ENCODE measurements at places on chromosomes 12 and 14.
A peak's percentile ranks its signal among the peaks of the same experiment; 100 is the strongest.

- DNase-seq = no peak
Measured at GRCh38 chr12:90449611-90450010, 505.4 kb downstream of the CCER1 start.

- no peak for DNase-seq
Measured at GRCh38 chr12:68224613-68225285, 861 bp downstream of the IL26 start.

DNA sequence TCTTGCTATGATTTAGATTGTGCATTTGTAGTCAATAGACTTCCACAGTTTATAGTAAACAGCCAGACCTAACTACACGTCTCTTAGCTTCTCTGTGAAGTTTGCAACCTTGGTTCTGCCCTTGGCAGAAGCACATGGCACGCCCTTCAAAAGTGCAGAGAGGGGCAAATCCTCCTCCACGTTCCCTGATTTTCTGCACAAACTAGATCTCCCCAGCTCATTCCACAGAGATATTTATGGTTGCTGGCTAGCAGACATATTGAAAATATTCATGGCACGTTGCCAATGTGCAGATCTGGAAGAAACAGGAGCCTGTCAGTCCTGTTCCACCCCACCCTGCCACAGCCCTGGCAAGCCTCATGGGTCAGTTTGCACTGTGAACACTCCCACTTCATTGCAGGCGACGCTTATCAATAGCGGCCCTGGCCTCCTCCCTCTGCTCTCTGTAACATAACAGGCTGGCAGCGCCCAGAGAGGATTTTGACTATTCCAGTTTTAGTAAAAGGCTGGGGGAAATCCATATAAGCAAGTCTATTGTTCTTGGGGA is 6.5 kb upstream of the LGALS3 start:
- DNase-seq = no peak

GRCh38 chr12:127125607-127126259 is 1141.2 kb upstream of the TMEM132C start:
- DNase-seq = no peak

DNA sequence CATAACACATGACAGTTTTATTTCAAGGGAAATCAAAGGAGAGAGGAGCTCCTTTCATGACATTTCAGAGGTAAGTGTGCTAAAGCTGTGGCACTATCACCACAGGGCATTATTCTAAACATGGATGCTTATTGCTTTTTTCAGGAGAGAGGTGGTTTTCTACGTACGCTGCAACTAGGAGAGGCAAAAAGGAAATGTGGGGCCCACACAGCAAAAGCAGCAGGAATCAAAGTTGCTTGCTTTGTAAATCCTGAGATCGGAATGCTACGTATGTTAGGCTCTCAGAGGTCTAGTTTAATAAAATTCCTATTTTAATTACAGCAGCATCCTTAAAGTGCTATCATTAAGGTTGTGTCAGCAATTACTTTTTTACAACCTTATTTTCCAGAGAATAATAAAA is 55.0 kb upstream of the GRIP1 start:
- DNase-seq = no peak

DNA sequence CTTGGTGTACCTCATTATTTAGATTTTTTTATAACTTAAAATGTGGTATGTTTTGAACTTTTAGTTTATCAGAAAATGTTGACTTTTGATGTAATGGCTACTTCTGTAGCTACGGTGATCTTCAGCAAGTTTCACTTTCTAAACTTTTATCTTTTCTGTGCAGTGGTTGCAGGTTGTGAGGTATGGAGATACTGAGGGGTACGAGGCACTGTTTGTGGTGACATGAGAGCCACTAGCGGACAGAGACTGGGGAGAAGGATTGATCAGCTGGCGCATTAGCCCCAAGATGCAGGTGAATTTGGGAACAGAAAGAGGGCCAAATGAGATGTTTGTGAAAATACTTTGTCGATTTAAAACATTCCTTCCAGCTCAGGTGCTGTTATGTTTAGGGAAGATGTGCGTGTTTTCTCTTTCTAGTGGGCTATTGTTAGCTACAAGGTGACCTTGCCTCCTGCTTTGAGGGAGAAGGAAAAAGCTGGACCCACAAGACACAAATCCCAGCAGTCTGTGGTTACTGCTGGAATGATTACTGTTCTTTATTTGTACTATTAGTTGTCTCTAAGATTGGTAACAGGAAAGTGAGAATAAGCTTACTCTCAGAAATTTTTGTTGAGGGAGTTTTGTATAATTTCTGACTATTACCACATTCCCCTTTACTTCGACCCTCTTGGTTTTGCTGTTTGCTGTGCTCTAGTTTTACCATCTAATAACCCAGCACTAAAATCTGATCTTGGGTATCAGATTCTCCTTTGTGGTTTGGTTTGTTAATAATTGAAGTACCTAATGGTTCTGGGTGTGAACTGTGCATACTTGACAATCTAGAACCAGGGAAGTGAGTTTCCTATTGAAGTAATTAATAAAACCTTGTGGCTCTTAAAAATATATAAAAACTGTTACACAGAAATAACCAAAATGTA is 61.7 kb downstream of the FBXO34 start:
- no peak for DNase-seq

- DNase-seq = no peak
Measured at GRCh38 chr12:131057211-131057721, 103.6 kb downstream of the ADGRD1 start.

DNA sequence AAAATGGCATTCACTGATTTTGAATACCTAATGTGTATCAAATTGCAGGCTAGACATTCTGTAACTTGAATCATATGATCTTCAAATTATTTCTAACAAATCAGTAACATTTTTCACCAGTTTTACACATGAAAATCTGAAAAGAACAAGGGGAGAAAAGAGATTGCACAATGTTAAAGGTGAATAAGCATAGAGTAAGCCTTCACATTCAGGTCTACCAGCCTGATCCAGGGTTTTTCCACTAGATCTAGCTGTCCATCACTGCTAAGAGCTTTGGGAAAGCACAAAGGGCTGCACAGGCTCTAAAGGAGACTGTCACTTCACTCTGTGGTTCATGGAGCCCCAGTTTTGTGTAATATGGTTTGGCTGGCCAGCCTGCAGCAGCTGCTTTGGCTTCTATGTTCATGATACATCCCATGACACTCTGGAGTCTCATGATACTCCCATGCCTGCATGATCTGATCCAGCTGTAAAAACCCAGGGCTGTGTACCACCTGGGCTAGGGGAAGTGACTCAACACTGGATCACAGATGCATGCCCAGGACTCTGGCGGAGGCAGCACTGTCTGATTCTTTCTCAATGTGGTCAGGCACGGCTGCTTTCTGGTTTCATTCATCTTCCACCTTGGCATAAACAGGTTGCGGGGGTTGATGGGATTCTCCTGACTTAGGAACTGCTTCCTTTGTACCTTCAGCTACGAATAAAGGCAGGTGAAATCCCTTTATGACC is 859.7 kb downstream of the GALC start:
- DNase-seq = no peak

DNA sequence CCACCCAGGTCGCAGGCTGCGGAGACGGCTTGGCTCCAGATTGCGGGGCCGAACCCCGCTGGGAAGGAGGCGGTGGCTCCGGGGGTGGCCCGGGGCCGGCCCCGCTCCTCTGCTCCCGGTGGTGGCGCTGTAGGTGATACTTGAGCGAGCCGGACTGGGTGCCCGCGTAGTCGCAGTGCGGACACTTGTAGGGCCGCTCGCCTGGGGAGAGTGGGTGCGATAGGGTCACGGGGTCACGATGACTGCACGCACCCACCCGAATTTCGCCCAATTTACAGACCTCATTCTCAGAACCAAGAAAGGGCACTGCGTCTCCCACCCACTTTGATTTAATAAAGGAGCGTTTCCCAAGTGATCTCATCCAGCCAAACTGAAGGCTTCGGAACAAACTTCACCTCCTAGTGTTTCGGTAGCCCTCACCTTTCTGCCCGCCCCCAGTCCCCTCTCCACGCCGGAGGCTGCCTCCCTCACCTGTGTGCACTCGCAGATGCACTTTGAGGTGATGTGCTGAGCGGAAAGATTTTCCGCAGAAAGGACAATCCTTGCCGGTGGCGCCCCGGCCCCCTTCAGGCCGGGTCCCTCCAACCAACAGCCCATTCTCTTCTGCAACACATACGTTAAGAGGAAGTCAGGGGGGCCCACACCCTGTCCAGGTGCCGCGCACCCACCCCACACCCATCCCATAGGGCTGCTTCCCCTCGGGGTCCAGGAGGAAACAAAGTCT is 7.4 kb downstream of the ZNF219 start:
- no peak for DNase-seq

DNA sequence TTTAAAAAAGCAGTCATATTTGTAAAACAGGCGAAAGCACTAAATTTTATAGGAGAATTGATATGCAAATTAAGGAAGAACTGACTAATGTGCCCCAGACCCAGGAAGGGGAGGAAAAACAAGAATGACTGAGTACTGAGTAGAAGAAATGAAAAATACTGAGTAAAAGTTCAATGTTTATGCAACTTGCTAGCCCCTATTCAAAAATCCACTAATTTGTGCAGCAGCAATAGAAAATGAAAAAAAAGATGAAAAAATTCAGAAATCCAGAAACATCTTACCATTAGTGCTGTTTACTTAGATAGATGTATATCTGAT is 6.1 kb downstream of the CHD8 start:
- no peak for DNase-seq

- DNase-seq = no peak
Measured at GRCh38 chr14:65560340-65561027, 148.0 kb downstream of the FUT8 start.

DNA sequence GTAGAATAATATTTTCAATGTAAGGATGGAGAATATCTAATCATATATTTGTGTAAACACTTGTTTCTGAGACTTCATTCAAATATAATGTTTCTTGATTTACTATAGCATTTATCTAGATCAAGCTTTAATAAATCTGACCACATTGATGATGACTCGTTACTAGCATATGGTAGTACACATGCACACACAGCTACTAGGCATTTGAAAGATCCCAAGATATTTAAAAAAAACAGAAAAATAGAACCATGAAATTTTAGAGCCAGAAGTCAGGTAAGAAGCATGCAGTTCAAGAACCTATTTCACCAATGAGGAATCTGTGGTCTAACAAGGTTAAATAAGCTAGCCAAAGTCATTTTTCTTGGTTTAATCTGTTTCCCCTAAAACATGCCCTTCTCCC is 32.0 kb downstream of the DCP1B start:
- no peak for DNase-seq

DNA sequence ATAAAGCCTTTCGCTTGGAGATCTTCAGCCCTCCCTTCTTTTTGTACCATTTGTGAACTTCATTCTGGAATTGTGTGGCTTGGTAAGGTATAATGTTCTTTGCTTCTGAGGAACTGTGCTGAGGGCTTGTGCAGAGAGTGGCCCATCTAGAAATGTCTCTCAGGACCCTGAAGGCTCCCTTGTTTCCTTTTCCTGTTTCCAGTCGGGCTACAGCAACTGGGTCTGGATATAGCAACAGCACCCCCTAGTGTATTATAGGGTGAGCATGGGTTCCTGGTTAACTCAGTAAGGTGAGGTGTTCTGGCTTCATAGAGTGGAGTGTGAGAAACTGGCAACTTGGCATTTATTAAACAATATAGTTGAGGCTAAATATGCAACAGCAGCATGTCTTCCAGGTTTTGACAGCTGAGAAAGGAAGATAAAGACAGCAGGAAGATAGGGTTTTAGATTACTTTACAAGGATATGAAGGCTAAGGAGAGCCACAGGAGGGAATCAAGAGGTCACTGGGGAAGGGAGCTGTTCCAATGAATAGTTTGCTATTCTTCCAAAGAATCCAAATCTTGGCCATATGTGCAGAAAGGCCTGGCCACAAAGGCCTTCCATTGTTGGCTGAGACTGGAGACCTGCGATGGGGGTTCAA is 49.1 kb upstream of the RNU6-8 start:
- DNase-seq = peak; percentile 89

GRCh38 chr14:94122438-94122837 is 7.0 kb downstream of the IFI27L2 start:
- no peak for DNase-seq

- DNase-seq = peak; percentile 53
Measured at GRCh38 chr12:48817873-48818830, at the start of gene CACNB3. TSS of gene CACNB3 (plus strand) at chr12:48818496. CDS start at chr12:48818930, 434 bp downstream.
